ENCODE measurements at places on chromosomes 4 and X.
A peak's percentile ranks its signal among the peaks of the same experiment; 100 is the strongest.

DNA sequence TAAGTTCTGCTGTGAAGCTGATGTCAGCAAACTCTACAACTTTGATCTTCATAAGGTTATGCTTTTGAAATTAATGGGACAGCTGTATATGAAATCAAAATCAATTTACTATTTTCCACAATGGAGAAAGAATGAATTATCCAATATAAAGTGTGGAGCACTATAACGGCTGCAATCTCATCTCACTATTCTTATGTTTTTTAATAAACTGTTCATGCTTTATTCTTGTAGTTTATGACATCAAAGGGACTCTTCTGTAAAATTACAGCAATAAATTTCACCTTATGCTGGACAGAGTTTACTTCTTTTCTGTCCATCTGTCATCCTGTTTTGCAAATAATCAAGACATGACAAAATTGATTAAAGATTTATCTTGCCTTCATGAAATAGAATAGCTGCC lies 192.5 kb downstream of the TECRL start:
- DNase-seq, result no peak

DNA sequence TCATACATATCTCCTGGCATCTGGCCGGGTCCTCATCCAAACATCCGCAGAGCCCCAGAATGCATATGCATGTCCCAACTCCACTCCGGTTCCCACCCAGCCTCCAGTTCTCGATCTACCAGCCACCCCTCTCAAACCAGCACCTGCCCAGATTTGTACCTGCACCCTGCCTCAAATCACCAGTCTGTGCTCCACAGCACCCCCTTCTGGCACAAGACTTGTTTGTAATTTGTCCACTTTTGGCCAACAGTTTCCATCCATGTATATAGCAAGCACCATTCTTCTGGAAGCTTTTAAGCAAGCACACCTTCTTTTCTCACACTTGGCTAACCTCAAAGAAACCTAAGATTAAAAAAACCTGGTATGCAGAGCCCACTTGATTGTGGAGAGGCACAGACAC lies 644.1 kb downstream of the MID1IP1 start:
- DNase-seq, result no peak

DNA sequence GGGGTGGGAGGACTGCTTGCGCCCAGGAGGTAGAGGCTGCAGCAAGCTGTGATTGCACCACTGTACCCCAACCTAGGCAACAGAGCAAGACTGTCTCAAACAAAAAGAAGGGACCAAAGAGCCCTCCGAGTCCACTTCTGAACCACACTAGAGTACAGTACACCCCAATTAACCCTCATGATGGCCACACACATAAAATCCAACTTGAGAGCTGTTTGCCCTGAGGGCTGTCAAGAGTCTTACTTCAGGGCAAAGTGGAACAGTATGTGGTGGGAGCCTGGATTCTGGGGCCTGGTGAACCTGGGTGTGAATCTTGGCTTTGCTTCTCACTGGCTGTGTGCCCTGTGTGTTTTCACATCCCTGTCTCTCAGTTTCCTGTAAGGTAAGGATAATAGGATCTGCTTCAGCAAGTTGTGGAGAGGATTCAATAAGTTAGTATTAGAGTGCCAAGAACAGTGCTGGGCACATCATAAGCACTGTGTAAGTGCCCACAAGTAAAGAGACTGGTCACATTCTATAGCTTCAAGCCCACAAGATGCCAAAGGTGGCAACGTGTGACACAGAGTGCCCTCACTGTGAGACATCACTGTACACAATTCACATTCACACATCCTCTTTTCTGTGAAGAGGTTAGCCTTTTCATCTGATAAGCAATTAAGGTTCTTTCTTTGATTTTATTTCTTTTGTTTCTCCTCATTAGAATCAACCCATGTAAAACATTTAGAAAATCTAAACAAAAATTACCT lies 52.1 kb downstream of the LEF1 start:
- DNase-seq, result no peak

- DNase-seq, result peak; percentile 6
Observed at GRCh38 chrX:39613482-39613995, 484.2 kb downstream of the BCOR start.

DNA sequence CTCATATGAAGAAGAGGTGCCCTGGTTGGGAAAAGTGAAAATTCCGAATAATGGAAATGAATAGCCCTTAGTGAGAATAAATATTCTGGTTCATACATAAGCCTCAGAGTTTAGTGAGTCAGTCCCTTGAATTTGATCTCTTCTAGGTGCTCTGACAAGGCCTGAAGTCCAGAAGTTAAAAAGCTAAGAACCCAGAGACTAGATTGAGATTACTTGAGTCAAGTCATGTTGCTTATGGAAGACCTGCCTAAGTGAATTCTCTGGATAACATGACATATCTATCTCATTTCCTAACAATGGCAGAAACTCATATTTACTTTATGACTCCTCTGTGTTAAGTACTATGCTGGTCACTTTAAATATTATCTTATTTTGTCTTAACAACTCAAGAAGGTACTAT lies 10.5 kb upstream of the PRSS48 start:
- no peak for DNase-seq

GRCh38 chr4:142556570-142557238 lies 289.4 kb downstream of the INPP4B start:
- no peak for DNase-seq

DNA sequence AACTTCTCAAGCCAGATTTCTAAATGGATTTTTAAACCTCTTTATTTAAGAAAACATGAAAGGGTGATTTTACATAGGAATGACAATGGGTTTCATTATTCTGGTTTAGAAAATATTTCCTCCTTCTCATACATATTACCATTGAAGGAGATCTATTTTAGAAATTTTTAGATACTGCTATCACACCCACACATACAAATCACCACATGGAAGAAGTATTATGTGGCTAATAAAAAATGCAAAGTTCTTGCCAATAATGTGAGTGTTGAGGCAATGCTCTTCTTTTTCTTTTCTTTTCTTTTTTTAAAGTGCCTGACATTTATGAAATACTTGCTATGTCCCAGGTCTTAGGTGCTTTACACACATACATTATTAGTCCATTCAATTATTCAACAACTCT lies 6.8 kb downstream of the STAP1 start:
- no peak for DNase-seq

GRCh38 chrX:11188664-11189063 lies 77.5 kb downstream of the HCCS start:
- no peak for DNase-seq

- no peak for DNase-seq
Observed at GRCh38 chrX:153778181-153778580, 2.7 kb upstream of the SRPK3 start.

- no peak for DNase-seq
Observed at GRCh38 chr4:148429206-148429605, 13.0 kb downstream of the NR3C2 start.

GRCh38 chr4:25144870-25145481 lies 15.3 kb downstream of the SEPSECS start:
- DNase-seq, result no peak

- DNase-seq, result no peak
Observed at GRCh38 chr4:8013976-8014726, 74.5 kb upstream of the AFAP1 start.

GRCh38 chrX:150761176-150761818 lies 68.1 kb downstream of the MTMR1 start:
- no peak for DNase-seq

GRCh38 chrX:96770315-96770714 lies 85.7 kb downstream of the DIAPH2 start:
- DNase-seq, result no peak

- no peak for DNase-seq
Observed at GRCh38 chr4:142703694-142704309, 142.3 kb downstream of the INPP4B start.

DNA sequence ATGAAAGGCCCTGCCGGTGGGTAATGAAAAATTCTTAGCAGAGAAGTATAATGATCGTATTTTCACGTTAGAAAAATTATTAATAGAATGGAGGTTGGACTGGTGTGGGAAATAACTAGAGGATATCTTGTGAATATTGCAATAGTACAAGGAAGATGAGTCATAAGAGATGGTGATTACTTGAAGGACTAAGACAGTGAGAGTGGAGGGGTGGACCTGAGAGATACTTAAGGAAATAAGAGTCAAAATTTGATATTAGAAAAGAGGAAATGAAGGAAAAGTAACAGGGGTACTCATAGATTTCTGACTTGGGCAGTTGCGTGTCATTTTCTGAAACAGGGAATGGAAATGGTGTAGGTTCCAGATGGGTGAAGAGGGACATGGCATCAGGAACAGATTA lies 1.7 kb upstream of the USP53 start:
- no peak for DNase-seq

GRCh38 chr4:188408244-188409030 lies 269.2 kb downstream of the TRIML1 start:
- DNase-seq, result no peak

DNA sequence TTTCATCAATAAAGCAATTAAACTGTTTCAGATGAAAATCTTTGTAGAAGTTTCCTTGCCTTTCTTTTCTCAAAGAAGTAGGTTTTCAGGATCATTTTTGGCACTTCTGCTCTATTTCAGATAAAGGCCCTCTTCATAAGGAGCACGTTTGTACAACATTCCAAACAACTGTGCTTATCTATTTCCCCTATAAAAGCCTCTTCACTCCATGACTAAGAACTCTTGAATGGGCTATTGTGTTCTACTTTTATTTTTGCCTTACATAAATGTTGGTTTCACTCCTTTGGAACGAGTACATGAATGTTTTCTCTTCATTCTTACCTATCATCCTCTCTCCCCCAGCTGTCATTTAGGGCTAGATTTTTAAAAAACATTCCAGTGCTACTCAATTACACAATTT lies 288.0 kb upstream of the PPP1R2C start:
- DNase-seq, result no peak

GRCh38 chr4:86967073-86967472 lies 32.3 kb downstream of the AFF1 start:
- DNase-seq, result no peak

DNA sequence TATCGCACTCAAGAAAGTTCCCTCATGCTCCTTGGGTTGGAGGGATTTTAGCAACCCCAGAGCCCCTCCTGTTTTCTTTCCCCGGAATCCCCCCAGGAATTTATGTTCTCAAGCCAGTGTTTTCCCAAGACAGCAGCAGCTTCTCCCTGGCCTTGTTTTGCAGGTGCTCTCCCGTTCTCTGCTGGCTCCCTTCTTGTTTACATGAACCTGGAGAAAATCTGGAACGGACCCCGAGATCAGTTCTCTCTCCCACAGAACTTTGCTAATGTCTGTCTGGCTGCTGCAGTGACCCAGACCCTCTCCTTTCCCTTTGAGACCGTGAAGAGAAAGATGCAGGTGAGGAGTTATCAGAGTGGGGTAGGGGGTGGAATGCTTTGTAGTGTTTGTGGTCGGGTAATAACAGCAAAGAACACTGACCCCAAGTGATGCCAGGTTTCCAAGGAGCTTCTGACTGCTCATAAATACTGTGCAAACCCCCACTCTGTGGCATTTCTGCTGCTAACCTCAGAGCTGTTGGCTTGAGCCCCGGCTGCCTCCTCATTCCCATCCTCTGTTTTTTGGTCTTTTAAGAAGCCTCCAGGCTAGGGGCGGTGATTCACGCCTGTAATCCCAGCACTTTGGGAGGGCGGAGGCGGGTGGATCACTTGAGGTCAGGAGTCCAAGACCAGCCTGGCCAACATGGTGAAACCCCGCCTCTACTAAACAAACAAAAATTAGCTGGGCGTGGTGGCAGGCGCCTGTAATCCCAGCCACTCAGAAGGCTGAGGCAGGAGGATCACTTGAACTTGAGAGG lies 11.1 kb downstream of the SLC25A43 start:
- no peak for DNase-seq

GRCh38 chrX:55167124-55167803 lies 52.9 kb upstream of the PAGE5 start:
- DNase-seq, result no peak

- DNase-seq, result no peak
Observed at GRCh38 chr4:174189392-174190015, 94.0 kb downstream of the FBXO8 start.

GRCh38 chr4:34181311-34181841 lies 2062.9 kb downstream of the ARAP2 start:
- DNase-seq, result no peak

- no peak for DNase-seq
Observed at GRCh38 chr4:139214039-139214534, 37.1 kb upstream of the ELF2 start.

DNA sequence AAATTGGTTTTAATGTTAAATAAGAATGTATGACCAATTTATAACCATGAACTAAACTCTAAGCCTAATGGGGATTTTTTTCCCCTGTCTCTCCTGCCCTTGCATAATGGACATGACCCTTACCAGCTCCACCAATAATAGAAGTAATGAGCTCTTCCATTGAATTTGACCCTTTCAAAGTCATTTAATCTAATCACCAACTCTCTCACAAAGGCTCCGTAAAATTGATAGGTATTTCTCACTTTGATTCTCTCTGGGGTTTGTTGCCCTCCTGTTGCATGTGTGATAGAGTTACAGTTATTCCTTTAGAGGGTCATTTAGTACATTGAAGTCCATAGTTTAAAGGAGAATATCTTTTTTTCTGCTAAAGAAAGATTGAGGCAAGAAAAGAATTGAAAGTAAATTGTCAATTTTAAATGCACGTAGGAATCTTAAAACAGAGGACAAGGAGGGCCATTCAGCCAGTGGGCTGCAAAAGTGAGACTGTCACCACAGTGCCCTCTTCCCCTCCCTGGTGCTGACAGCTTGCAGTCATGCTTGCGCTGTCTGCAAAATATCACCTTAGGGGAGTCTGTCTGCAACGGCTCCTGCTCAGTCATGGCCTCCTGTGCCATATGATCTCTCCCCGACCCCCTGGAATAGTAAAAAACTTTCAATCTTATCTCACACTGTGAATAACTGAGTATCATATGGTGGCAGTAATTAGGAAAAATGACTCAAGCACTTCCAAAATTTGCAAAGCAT lies 307.5 kb upstream of the GNPDA2 start:
- DNase-seq, result no peak

DNA sequence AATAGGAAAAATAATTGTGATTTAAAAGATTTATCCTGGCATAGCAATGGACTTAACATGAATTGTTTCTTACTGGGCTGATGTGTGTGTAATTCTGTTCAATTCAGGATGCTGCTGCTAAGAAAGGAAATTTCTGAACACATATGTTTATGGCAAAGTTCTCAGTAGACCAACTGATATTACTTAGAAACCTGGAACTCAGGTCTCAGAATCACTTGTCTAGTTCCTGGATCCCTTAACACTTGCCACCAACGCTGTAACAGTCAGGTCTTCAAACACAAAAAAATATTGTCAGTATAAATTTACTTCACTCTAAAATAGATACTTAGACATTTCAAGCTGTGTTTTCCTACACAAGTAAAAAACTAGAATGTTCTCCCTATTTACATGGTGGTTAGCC lies 5.5 kb downstream of the CASP3 start:
- no peak for DNase-seq

- no peak for DNase-seq
Observed at GRCh38 chrX:111181951-111182350, 86.0 kb downstream of the PAK3 start.

- no peak for DNase-seq
Observed at GRCh38 chr4:113411496-113411938, 350.0 kb downstream of the CAMK2D start.

- DNase-seq, result no peak
Observed at GRCh38 chrX:24150898-24151297, 1.4 kb downstream of the ZFX start.

- DNase-seq, result no peak
Observed at GRCh38 chr4:85725721-85726170, 250.8 kb downstream of the ARHGAP24 start.

- DNase-seq, result no peak
Observed at GRCh38 chr4:27088491-27088890, 227.8 kb downstream of the STIM2 start.

- DNase-seq, result peak; percentile 4
Observed at GRCh38 chrX:74343343-74344279, 39.6 kb downstream of the ZCCHC13 start.

- DNase-seq, result no peak
Observed at GRCh38 chr4:74244049-74244448, 64.2 kb upstream of the EPGN start.
